PC-9 (cell line): ENCODE measurements at places on chromosomes 6 and 20. TPM values are rescaled to one million over a fixed set of nuclear protein-coding genes. Genes with fewer than 3 reads are reported as not detected.

The NOX3 gene
- total RNA-seq = not detected in 2 replicates

The CST2 gene
- total RNA-seq = not detected in 2 replicates

The CYP21A2 gene
- 0.33 TPM in 1 of 2 replicates, not detected in the other for total RNA-seq

The ANKRD66 gene
- not detected in 2 replicates for total RNA-seq

The BTN1A1 gene
- total RNA-seq = not detected in 2 replicates

The CDH4 gene
- not detected in 2 replicates for total RNA-seq

The TUBB2B gene
- total RNA-seq = 1.3 and 2.5 TPM in 2 replicates

The SLC2A4RG gene
- total RNA-seq = 167 and 233 TPM in 2 replicates

The PSORS1C2 gene
- total RNA-seq = not detected in 2 replicates

The MYLK4 gene
- total RNA-seq = 1.1 and 1.6 TPM in 2 replicates

The CFAP61 gene
- total RNA-seq = 1.7 and 2.6 TPM in 2 replicates

The AK9 gene
- total RNA-seq = 6.4 and 7.4 TPM in 2 replicates

The SMLR1 gene
- total RNA-seq = not detected in 2 replicates

The MRPS18A gene
- total RNA-seq = 49.1 and 54.8 TPM in 2 replicates

The FNDC11 gene
- total RNA-seq = 7.7 and 10.6 TPM in 2 replicates

The TGM3 gene
- total RNA-seq = not detected in 2 replicates

The TRIM31 gene
- total RNA-seq = not detected in 2 replicates

The NKX2-4 gene
- total RNA-seq = not detected in 2 replicates

The MRAP2 gene
- not detected in 2 replicates for total RNA-seq

The DZANK1 gene
- 4.4 and 7.3 TPM in 2 replicates for total RNA-seq
